ENCODE measurements at places on chromosomes 3 and 15.

DNA sequence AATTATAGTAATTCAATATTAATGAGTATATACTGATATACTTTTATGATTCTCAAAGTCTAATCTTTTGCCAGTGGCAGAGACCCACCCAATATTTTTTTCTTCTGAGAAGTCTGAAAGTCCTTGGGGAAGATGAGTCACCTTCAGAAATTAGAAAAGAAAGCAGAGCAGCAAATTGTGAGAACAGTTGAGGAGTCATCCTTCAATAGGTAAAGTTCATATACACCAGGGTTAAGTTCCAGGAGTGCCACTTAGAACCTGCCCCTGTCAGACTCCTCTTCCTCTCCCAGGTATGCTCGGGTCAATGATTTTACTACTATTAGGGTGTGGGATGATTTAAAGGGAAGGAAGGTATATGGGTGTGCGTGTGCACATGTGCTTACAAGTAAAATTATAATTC, 7.1 kb downstream of the CLRN1 start:
- DNase-seq: no peak

DNA sequence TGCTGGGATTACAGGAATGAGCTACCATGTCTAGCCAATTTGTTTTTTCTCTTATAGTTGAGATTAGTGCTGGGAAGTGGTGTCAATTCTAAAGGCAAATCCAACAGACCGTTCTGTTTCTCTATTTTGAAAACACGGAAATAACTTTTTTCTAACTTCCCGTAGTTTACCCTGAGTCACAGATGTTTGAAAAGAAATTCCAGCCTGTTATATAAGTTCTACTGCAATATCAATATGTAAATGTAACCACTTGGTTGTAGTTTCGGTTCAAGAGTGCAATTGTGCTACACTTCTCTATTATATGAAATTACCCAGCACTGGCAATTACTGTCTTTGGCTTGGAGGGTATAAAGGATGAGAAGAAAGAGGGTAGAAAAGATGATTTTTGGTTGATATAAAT, 22.3 kb upstream of the GNB4 start:
- no peak for DNase-seq

DNA sequence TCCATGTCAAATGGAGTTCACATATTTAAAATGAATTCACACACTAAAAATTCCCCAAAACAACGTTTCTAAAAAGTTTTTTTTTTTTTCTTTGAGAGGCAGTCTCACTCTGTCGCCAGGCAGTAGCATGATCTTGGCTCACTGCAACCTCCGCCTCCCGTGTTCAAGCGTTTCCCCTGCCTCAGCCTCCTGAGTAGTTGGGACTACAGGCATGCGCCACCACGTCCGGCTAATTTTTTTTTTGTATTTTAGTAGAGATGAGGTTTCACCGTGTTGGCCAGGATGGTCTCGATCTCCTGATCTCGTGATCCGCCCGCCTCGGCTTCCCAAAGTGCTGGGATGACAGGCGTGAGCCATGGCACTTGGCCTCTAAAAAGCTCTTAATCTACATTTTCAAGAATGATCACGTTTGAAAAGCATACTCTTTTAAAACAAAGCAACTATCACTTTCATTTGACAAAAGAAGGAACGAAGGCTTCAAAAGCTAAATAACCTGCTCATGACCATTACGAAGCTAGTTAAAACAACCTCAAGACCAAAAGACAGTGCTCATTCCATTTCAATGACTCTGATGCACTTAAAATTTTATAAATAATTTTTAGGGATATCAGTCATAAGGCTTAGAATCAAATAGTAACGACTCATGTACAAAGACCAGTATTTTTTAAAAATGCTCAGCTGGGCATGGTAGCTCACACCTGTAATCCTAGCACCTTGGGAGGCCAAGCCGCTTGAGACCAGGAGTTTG, 5.5 kb downstream of the UBE3A start:
- DNase-seq: no peak

GRCh38 chr3:165466856-165467255, 270.7 kb upstream of the SLITRK3 start:
- DNase-seq: no peak

GRCh38 chr3:12869035-12869621, 27.8 kb upstream of the RPL32 start:
- no peak for DNase-seq

DNA sequence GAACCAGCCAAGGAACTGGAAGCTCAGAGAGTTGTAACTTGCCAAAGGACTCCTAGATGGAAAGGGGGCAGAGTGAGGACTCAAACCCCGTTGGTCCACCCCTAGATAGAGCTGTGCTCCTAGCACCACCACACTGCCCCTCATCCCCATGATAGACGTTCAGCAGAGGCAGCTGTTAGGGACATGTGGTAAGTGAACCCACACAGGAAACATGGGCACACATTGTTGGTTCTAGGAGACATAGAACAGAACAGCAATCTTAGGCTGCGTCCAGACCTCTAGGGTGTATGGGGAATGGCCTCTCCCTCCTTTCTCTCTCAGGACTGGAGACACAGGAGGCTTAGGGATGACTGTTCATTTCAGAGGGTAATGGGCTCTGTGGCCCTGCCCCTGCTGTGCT, 102.7 kb downstream of the ANP32A start:
- DNase-seq: no peak

- no peak for DNase-seq
These were observed 45.1 kb downstream of the CTDSPL start for GRCh38 chr3:37906734-37907282.

DNA sequence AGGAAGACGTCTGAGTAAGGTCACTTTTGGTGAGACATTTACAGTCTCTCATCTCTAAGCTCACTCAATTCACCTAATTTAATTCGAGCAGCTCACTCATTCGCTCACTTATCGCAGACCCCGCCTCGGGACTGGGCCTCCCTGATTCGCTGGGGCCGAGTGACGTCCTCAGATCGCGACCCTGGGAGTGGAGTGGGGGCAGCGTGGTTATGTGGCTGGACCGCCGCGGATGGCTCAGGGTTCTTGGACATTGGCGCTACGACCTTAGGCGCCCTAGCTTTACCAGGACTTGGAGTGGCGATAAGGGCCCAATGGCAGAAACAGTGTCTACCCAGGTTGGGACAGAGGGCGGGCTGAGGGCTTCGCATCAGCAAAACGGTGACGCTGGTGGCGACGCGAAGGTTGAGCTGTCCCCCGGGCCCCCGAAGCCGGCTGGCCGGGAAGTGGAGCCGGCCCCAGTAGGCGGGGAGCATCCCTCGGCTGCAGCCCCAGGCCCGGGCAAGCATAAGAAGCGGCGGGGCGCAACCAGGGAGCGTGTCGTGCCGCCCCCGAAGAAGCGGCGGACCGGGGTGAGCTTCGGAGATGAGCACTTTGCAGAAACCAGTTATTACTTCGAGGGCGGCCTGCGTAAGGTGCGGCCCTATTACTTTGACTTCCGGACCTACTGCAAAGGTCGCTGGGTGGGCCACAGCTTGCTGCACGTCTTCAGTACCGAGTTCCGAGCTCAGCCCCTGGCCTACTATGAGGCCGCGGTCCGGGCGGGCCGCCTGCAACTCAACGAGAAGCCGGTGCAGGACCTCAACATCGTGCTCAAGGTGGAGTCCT, at the start of gene RPUSD2:
Gene RPUSD2, plus strand, starts transcription at position 171 of the 825 bp plus-strand sequence. Its CDS starts 39 bp downstream, at position 210.
- no peak for DNase-seq

GRCh38 chr3:128933922-128934253, 54.5 kb downstream of the ACAD9 start:
- DNase-seq: no peak

DNA sequence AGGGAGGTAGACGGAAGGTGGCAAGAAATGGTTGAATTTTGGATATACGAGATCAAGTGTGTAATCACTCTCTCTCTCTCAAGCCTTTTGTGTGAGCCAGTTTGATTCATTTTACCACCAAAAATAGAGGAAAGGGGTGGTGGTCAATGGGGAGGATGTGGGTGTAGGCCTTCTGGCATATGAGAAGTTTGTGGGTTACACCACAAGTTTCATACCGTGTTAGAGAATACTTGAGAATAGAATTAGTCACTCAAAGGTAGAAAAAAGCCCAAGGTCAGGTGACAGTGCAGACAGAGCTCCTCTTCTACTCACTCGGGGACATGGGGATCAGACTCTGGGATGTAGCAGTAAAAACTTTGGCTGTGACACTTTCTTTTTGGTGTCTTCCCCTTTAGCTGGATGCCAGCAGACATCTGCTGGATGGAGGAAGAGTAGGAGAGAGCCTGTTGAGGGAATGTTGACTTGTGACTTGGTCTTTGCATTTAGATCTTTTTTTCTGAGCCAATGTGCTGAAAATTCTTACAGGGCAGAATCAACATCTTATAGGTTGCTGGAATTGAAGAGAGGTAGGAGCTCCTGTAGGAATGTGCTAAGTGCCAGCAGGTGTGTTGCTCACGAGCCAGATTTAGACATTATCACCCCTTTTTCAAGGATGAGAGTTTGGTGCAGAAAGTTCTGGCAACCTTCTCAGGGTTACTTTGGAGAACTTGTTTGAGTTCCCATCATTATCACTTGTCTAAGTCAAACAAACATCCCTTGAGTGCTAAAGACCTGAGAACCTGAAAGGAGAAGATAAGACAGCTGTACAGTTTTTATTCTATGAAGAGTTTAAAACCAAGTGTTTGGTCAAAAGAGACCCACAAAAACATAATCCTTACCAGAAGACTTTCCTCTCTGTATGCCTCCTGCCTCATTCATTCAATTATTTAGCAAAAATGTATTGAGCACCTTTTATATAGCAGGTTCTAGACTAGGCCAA, 43.9 kb upstream of the RYK start:
- no peak for DNase-seq

- no peak for DNase-seq
These were observed 68.7 kb upstream of the CGNL1 start for GRCh38 chr15:57307527-57308169.

DNA sequence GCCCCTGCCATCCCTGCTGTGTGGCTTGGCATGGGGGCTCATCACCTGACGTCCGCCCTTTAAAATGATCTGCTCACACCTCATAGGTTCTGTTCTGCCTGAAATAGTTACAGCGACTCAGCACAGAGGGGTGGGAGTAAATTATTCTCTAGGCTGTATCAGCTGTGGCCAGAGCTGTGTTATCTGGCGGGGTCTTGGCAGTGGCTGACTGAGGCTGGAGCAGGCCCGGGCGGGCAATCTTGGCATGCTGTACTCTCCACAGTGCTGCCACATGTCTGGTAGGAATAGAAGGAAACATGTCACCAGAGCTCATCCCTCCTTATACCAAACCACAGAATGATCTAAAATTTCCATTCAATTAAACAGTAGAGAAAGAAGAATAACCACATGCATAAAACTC, 499.9 kb upstream of the LMCD1 start:
- DNase-seq: no peak

DNA sequence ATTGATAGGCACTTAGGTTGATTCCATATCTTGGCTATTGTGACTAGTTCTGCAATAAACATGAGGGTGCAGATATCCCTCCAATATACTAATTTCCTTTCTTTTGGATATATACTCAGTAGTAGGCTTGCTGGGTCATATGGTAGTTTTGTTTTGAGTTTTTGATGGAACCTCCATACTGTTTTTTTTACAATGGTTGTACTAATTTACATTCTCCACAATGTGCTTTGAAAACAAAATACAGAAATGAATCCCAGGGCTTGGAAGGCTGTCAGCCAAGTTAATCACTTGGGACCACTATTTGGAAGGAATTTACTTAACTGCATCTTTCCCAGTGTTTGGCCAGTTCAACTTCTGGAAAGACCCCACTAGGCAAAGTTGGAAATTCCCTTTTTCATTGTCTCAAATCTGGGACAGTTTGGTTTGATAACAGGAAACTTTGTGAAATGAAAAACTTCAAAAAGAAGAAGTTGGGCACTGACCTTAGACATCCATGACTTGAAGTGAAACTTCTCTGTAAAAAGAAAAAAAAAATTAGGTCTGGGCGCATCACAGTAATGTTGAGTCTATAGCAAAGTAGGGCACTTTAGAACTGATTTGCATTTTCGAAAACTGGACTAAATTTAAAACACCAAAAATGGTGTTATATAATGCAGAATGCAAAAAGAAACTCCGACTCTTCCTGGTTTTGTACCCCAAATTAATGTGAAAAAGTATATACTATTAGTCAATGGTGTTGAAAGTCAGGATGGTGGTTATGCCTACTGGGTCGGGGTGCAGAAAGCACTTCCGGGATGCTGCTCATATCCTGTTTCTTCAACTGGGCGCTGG, 6.0 kb downstream of the CTSH start:
- DNase-seq: no peak

DNA sequence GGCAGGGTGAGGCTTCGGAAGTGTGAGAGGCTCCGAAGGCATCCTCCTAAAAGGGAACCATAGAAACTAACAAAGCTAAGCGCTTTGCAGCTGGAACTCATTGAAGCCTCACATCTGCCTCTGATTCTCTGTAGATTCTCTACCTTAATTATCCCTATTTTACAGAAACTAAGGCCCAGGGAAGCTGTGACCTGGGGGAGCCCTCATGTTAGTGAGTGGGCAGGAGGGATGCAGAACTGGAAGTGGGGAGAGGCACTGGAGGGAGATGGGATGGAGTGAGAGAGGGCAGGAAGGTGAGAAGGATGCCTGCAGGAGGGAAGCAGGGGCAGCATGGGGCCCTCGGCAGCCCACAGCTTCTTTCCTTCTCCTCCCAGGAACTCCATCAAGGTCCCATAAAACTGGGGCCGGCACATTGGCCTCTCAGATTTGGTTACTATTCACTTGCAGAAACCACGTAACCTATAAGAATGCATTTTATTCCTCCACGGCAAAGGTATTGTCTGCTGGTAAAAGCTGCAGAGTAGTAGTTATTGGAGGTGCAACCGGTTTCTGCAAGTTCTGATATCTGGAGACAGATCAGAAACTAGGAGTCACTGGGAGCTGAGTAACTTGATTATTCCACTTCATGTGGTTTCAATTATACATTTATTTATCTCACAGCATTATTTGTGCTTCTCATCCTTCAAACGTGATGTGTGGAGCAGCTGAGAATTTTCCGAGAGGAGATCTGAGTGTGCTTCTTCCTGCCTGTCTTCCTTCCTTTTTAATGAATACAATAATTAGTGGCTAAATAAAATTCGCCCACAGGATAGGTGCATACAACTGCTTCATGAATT, 24.0 kb upstream of the CHCHD6 start:
- DNase-seq: no peak

DNA sequence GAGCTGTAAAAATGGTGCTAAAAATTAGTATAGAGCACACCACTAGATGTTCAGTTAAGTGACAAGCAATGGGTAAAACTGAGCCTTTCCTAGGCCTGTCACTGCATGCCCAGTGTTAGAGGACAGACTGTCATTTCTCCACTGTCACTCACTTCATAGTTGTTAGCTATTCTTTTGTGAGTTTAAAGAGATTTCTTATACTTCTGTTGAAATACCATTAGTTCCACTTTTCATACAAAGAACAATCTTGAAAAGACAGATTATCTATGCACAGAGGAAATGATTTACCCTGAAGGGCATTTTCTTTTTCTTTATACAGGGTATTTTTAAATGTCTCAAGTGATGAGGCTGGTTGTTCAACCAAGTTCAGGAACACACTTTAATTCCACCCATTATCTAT, 28.3 kb upstream of the CHMP2B start:
- no peak for DNase-seq

DNA sequence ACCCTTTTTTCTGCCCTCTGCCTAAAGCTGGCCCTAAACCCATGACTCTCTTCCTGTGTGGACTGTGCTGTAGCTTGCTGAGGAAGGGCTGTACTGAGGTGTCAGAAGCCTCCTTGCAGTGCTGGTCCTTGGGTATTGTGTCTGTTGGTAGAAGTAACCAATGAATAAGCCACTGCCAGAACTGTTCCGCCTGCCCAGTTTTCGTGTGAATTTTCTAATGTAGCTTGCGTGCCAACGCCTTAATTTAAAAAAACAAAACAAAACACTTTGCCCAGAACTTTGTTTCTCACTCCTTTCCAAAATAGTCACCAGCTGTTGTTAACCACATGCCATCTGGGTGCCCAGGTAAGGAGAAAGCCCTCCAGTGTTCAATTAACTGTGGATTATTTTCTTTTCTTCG, 101.9 kb downstream of the KLHL25 start:
- no peak for DNase-seq

Measured in cortex of kidney (tissue), 1 donor.